ENCODE measurements at places on chromosomes 7 and 10.

GRCh38 chr10:10811562-10811961 lies 206.1 kb upstream of the CELF2 start:
- no peak for DNase-seq

GRCh38 chr10:133379152-133379800 lies at the start of gene PAOX:
PAOX (plus strand) TSS chr10:133379262; CDS start chr10:133379317, 55 bp downstream.
- no peak for DNase-seq

DNA sequence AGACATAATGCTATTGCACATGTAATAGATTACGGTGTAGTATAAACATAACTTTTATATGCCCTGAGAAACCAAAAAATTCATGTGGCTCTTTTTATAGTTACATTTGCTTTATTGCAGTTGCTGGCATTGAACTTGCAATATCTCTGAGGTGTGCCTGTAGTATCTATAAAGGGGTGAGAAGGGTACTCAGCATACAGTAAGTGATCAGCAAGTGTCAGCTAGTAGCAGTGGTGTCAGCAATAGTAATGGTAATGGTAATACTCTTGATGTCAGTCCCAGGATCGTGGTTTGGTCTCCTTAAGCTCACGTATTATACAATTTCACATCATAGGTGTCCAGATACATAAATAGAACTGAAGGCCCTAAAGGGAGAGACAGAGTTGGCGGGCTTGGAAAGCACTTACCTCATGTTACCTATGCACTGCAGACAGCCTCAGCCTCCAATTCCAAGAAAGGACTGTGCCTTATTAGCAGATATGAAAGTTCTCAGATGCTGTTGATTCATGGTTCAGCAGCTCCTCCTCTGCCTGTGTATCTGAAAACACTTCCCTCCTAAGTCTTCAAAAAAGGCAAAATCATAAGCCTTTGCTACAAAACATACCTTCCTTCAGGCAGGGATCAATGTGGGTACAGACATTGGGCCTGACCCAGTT lies 6.6 kb upstream of the GIMAP7 start:
- DNase-seq = no peak

GRCh38 chr7:86932038-86932512 lies 127.4 kb downstream of the ELAPOR2 start:
- peak; percentile 41 for DNase-seq

DNA sequence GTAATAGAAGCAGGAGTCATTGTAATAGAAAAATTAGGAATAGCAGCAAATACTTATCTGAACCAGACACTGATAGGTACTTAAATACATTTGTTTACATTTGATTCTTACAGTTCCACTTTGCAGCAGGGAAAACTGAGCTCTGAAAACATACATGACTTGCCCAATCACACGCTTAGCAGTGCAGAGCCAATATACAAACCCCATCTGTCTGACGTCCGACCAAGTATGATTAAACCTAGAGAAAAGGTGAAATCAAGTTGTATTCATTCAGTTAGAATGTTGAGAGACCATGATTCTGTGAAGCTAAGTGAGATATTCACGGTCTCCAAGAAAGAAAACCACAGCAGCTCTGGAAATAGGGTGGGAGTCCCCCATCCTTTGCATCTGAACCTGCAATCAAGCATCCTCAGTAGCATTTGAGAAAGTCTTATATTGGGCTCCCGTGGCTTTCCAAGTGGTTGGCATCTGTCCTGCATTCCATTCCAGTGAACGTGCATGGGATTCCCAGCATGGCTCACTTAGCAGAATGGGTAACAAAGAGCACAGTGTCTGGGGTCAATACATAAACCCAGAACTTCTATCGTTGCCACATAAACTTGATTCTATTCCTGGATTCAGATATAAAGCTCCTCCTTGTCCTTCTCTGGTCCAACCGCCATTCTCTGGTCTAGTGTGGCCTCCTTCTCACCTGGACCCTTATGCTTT lies 148.7 kb upstream of the RSU1 start:
- peak; percentile 70 for DNase-seq

DNA sequence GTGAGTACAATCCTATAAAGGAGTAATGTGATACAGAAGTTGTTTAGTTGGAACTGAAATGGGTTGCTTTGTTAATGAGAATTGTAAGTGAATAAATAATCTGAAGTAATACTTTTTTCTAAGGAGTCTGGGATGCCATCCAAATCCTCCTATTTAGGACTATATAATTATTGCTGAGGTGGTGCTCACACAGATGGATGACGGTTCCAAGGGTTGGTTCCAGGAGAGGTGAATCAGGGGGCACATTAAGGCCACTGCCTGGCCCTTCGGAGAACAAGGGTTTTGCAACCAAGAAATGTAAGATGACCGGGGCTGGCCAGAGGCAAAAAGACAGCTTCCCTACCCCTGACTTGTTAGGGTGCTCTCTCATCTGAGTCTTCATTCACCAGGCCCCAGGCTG lies 352.7 kb downstream of the PHTF2 start:
- no peak for DNase-seq

- no peak for DNase-seq
Measured at GRCh38 chr10:12156367-12157123, 27.1 kb downstream of the SEC61A2 start.

GRCh38 chr10:63382066-63382465 lies 83.7 kb downstream of the JMJD1C start:
- no peak for DNase-seq

DNA sequence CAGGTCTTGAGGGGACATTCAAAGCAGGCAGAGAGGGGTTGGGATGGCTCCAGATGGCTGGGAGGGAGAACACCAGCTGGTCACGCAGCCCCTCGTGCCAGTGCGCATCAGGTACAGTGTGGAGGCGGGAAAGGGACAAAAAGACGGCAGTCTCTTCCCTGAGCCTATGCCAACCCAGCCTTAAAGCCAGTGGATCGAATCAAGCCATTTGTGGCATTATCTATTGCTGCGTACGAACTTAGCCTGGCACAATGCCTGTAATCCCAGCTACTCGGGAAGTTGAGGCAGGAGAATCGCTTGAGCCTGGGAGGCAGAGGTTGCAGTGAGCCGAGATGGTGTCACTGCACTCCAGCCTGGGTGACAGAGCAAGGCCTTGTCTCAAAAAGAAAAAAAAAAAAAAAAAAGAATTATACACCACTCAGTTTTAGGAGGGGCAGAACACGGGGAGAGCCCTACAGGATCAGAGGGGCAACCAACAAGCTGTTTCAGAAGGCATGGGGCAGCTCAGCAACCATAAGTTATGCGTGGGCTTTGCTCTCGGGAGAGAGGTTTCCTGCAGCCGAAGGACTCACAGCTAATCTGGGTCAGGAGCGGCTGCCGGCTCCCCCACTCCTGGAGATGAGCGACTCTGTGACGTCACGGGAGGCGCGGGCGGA lies 356 bp upstream of the NDUFB2 start:
- DNase-seq = no peak

GRCh38 chr7:151195616-151196450 lies 8.8 kb upstream of the ASB10 start:
- DNase-seq = no peak

- DNase-seq = no peak
Measured at GRCh38 chr10:100656454-100656853, 88.9 kb upstream of the PAX2 start.

GRCh38 chr7:135370656-135371055 lies 137.0 kb downstream of the STRA8 start:
- no peak for DNase-seq

All from kidney capillary endothelial cell (primary cell).